CD4-positive, alpha-beta T cell treated with Interferon alpha-2 for 1 hour (primary cell): ENCODE measurements at places on chromosomes 3 and 15.

GRCh38 chr3:113105093-113105449 is 106.3 kb upstream of the BOC start:
- no peak for DNase-seq

DNA sequence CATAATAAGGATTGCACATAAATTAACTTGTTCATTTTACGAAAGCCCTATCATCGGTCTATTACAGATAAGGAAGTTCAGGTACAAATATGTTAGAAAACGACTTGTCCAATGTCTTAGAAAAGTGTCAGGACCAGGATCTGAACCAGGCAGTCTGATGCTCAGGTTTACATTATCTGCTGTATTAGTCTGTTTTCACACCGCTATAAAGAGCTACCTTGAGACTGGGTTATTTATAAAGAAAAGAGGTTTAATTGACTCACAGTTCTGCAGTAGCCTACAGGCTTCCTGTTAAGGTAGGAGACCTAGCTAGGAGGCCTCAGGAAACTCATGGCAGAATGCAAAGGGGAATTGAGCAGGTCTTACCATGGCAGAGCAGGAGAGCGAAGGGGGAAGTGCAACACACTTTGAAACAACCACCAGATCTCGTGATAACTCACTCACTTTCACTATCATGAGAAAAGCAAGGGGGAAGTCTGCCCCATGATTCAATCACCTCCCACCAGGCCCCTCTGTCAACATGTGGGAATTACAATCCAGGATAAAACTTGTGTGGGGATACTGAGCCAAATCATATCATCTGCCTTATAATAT is 45.8 kb upstream of the GOLIM4 start:
- no peak for DNase-seq

GRCh38 chr15:25862071-25862471 is 1.1 kb downstream of the ATP10A start:
- no peak for DNase-seq

DNA sequence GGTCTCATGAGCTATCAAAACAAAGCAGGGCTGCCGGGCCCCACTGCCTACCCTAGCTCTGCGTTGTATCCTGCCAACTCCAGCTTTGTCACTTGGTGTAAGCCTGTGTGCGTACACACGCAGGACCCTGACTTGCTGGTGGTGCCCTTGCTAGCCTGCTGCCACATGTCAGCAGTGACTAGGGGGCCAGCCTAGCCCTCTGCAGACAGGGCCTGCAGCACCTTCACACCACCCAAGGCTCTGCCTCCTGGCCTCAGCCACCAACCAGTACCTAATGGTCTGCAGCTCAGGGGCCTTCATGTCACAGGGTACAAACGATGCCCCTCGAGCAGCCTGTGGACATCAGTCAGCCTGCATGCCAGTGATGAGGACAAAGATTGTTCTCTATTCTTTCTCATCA is 30.1 kb upstream of the DUSP7 start:
- no peak for DNase-seq

DNA sequence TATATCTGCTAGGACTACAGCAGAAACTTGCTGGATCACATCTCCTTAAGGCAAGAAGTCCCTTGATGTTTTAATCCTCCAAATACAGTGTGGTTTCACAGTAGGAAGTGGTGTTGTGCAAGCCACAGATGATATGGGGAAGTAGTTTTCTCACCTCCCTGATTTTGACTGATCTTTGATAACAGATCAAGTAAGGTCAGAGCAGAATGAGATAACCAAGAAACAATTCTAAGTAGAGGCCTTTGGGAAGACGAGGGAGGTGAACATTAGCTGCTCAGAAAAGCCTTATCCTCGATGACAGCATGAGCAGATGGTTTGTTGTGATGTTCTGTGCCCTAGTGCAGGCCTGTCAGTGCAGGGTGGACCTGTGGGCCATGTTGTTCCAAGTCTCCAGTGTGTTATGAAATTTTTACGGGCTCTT is 61.3 kb downstream of the RIOX2 start:
- DNase-seq, result peak; percentile 51

DNA sequence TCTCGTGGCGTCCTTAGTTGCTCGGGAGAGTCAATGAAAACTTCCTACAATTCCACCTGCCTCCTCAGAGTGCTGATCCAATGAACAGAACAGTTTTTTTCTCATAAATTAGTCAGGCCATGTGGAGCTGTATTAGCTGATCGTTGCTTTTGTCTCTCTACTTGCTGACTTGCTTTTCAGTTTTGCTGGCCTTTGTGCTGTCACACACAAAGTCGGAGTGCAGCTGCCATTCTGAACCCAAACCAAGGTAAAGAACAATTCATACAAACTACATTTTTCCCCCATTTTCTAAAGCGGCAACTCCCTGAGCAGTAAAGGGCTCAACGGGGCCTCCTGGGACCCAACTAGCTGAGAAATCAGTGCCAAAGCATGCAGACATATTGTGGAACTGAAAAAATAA is 43.1 kb downstream of the MEIS2 start:
- no peak for DNase-seq

DNA sequence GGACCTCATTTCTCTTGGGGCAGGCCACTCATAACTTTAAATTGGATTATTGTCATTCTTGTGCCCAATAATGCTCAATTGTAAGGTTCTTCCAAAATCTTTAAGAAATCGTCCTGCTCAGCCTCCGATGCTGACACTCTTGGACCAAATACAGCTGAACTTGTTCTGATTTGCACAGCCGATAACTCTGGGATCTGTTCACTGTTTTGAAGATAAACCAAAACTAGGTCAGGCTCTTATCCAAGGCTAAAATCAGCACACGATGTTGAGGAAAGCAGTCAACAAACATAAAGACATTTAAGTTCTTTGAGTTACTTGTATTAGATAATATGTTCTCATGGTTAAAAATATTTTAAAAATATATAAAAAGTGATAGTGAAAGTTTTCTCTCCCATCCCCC is 52.0 kb upstream of the NEO1 start:
- no peak for DNase-seq

- no peak for DNase-seq
Measured at GRCh38 chr3:9205345-9206143, 43.9 kb downstream of the SRGAP3 start.

- peak; percentile 18 for DNase-seq
Measured at GRCh38 chr15:42385206-42385979, 26.1 kb downstream of the CAPN3 start.

- DNase-seq, result no peak
Measured at GRCh38 chr3:162973428-162973917, 1476.9 kb downstream of the OTOL1 start.

GRCh38 chr3:13452490-13453335 is 27.4 kb upstream of the HDAC11 start:
- DNase-seq, result peak; percentile 43

GRCh38 chr3:160150525-160150924 is 74.7 kb upstream of the C3orf80 start:
- no peak for DNase-seq

DNA sequence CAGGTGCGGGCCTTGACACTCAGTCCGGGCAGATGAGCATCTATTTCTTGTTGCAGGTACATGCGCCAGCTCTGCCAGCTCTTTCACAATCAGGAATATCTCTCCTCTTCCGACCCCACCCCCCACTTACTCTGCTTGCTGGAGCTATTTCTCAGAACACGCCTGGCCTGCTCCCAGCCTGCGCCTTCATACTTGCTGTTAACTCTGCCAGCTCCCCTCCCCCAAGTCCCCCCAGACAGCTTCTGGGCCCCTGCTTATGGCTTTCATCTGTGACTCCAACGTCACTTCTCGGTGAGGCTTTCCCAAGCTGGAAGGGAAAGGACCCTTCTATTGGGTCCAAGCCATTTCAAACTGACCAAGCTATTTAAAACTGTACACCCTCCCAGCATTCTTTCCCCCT is 15.2 kb downstream of the MAGEF1 start:
- no peak for DNase-seq

DNA sequence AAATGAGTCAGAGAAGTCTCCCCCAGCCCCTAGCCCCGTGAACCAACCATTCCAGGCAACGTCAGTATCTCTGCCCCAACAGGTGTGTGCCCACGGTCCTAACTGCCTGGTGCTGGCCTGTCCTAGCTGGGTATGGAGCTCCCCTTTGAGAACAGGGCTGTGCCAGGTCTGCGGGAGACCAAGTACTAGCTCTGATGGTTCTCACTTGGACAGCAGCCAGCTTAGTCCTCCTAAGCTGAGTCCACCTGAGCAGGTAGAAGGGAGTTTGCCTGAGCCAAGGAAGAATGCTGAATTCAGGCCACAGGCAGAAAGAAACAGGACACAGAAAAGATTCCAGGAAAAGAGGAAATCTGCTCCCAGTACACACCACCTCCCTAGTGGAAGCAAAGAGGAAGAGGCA is 33.1 kb upstream of the PARL start:
- no peak for DNase-seq

GRCh38 chr15:52069559-52069958 is 43.0 kb downstream of the BCL2L10 start:
- no peak for DNase-seq

DNA sequence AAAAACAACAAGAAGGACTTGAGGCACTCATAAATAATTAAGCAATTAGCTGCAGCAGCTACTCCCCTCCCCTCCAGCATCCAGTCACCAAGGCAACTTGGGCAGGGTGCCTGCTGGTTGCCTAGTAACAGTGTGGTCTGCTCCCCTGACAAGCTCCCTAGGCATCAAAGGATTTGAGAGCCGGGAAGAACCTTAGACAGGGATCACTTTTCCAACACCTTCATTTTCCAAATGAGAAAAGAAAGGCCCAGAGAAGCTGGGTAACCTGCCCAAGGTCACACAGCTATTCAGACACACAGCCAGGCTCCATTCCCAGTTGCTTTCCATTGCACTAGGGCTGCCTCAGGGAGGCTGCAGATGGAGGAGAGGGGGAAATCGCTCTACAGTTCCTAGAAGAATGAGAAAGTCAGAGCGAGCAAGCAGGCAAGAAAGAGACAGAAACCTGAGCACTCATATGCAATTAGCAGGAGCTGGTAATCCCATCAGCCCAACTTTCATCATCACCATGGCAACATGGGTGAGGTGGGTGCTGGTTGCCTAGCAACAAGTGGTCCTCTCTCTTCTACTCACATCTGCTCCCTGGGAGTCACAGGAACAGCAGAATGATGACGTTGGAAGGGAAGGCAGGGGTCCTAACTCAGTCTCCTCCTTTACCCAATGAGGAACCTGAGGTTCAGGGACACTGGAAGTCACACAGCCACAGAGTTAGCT is 3.6 kb upstream of the EIF4E3 start:
- DNase-seq, result no peak

GRCh38 chr3:146226881-146227280 is 24.0 kb downstream of the PLSCR4 start:
- DNase-seq, result no peak

DNA sequence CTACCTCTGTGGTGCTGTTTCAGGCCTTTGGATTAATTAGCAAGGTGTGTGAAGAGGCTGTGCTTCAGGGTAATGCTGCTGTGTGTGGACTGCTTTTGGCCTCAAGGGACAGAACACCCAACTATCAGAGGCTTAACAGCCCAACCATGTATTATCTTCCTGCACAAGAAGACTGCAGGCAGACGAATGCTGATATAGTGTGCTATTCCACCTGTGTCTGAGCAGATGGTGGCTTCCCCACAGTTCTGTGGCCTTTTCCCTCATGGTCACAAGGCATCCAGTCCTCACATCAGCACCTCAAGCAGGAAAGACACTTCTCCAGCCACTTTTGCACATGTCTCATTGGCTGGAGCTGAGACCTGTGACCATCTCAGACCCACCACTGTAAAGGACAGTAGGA is 76.6 kb downstream of the CHCHD6 start:
- DNase-seq, result no peak

DNA sequence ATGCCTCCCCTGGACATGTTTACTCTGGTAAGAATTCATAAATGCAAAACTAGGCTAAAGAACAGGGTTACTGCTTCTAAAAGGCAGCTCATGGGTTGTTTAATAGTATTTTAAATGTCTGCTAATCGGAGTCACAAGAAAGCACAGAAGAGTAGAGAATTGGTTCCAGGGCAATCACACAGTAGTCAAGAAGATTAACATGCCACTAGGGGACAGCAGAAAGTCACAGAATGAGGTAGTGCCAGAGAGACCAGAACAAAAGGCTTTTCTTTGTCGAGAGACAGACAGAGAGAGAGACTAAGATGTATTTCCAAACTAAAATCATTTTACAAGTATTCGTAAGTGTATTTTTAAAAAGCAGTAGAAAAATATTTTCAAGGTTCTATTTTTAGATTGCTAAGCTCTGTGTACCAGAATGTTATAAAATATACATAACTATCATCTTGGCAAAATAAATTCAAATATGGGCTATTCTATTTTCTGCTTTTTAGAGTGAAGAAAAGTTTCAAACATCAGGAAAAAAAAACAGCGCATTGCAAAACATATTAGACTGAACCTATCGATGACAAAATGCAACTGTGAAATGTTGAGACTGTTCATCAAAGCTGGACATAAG is 78.3 kb upstream of the CDIN1 start:
- DNase-seq, result peak; percentile 23

DNA sequence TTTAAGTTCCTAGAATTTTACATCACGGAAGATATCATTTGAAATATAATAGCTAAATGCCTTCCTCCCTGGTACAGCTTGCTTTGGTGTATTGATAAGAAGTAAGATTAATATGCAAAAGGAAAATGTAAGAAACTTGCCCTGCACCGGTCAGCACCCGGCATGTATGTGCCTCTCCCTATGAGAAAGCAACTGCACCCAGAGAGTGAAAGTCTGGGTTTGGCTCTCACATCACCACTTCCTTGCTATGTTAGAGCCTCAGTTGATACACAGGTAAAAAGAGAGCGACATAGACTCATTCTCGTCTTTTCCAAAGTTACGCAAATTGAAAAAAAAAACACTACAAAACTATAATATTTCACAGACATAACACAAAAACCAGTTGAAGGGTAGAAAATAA is 96.7 kb downstream of the FOXP1 start:
- peak; percentile 45 for DNase-seq

DNA sequence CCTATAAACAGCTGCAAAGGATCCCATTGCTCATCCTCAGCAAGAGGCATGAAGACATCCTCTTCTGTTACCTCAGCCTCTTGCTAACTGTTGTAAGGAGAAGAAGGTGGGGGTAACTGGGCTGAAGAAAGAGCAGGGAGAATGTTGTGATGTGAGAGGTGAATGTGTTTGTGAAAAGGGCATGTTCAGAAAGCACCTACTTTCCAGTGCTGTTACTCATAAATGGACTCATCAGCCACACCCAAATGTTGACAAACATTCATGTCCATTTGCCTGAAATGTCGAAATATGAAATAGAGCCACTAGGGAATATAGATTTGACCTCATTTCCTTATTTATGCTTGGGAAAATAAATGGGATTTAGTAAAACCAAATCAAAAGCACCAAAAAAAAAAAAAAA is 12.6 kb downstream of the SLC24A1 start:
- DNase-seq, result no peak

- DNase-seq, result no peak
Measured at GRCh38 chr3:149299938-149300801, 33.3 kb downstream of the TM4SF18 start.

GRCh38 chr3:14439501-14440167 is 37.2 kb downstream of the SLC6A6 start:
- DNase-seq, result peak; percentile 56

DNA sequence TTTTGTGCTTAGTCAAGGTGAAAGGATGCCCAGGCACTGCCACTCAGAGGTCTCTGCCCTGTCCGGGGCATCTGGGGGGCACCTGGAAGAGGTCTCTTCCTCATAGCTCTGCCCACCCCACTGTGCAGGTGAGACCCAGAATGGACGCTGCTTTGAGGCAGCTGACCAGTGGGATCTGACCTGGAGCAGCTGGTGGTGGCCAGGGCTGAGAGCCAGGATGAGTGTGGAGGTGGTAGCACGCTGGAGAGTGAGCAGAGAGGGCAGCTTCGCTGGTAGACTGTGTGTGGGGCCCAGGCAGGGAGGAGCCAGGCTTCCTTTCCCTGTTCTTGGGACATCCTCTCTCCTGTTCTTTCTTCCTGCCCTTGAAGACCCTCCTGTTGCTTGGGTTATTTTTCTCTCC is 32.2 kb upstream of the PLA2G4E start:
- DNase-seq, result no peak
